ENCODE measurements at places on chromosomes 5 and 9.

GRCh38 chr5:142245786-142246185 is 79.0 kb downstream of the SPRY4 start:
- DNase-seq: no peak
- H3K27ac ChIP-seq: peak overlapping the region; percentile 66
- H3K36me3 ChIP-seq: no peaks in the 10 kb centered on the region
- H3K27me3 ChIP-seq: no peaks in the 10 kb centered on the region

- peak overlapping the region; percentile 54 for H3K4me3 ChIP-seq
- H3K27ac ChIP-seq: no peak overlapping the region
- H3K4me1 ChIP-seq: peaks cover 10% of the 10 kb centered on the region
- H3K36me3 ChIP-seq: no peaks in the 10 kb centered on the region
- peaks cover 39% of the 10 kb centered on the region for H3K27me3 ChIP-seq
These were observed 621 bp downstream of the NR6A1 start for GRCh38 chr9:124770359-124771020.

- no peak overlapping the region for H3K27ac ChIP-seq
- H3K4me3 ChIP-seq: no peak overlapping the region
- DNase-seq: no peak
- no peaks in the 10 kb centered on the region for H3K36me3 ChIP-seq
- no peaks in the 10 kb centered on the region for H3K27me3 ChIP-seq
- H3K4me1 ChIP-seq: no peaks in the 10 kb centered on the region
These were observed 113.4 kb downstream of the NR3C1 start for GRCh38 chr5:143290125-143290524.

GRCh38 chr9:110260911-110261310 is 4.6 kb upstream of the TXN start:
- no peaks in the 10 kb centered on the region for H3K27me3 ChIP-seq
- no peak overlapping the region for H3K4me3 ChIP-seq
- no peak overlapping the region for H3K27ac ChIP-seq

GRCh38 chr5:132816554-132816953 is 3.5 kb downstream of the SOWAHA start:
- no peak for DNase-seq
- no peaks in the 10 kb centered on the region for H3K36me3 ChIP-seq
- peaks cover 13% of the 10 kb centered on the region for H3K27me3 ChIP-seq
- no peak overlapping the region for H3K4me3 ChIP-seq
- H3K4me1 ChIP-seq: peaks cover 2% of the 10 kb centered on the region

DNA sequence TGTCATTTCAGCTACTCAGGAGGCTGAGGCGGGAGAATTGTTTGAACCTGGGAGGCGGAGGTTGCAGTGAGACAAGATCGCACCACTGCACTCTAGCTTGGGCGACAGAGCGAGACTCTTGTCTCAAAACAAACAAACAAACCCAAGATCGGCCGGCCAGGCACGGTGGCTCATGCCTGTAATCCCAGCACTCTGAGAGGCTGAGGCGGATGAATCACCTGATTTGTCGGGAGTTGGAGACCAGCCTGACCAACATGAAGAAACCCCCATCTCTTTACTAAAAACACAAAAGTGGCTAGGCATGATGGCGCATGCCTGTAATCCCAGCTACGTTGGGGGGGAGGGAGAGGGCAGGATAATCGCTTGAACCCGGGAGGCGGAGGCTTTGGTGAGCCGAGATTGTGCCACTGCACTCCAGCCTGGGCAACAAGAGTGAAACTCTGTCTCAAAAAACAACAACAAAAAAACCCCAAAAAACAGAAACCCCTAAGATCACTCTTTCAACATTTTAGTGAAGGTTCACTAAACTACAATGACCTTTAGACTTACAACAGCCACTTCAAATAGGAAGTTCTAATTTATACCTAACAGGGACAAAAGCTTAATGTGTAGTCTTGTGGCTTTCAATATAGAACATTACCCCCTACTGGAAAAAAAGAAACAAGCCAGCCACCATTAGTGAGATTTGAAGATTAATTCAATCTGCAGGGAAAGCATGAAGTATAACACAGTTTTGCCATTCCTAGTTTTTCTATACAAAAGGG is 7.0 kb downstream of the HSPA9 start:
- H3K27me3 ChIP-seq: no peaks in the 10 kb centered on the region
- DNase-seq: no peak
- H3K27ac ChIP-seq: no peak overlapping the region
- H3K4me3 ChIP-seq: no peak overlapping the region

- H3K27ac ChIP-seq: no peak overlapping the region
- H3K27me3 ChIP-seq: no peaks in the 10 kb centered on the region
- H3K4me1 ChIP-seq: no peaks in the 10 kb centered on the region
- H3K36me3 ChIP-seq: no peaks in the 10 kb centered on the region
- DNase-seq: peak; percentile 79
These were observed 141.1 kb upstream of the TARS1 start for GRCh38 chr5:33299621-33300208.

DNA sequence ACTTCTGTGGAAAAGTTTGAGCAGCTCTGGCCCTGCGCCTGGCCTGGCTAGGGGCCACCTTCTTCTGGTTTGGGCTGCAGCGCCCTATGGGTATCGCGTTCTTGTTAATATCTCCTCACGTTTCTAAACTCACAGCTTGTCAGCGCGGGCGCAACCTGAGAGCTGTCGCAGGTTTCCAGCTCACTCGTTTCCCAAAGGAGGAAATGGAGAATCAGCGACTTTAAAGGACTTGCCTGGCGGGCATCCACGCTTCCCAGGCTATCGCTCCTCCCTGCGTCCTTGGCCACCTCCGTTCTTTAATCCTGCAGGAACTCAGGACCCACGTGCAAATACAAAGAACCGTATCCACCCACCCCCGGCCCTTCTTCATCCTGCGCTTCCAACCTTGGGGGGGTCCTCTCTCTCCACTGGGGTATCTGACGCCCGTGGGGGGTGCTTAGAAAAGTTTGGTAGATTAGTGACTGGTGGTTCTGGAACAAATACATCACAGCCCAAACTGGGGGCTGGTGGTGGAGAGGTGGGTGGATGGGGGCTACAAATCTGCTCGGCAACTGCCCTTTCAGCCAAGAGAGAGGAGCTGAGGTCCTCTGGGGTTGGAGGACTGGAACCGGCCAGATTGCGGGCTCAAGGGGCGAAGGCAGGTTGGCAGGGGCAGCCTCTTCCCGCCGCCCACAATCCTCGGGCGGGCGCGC is 578 bp upstream of the PSAT1 start:
- H3K4me3 ChIP-seq: peak overlapping the region; percentile 64
- DNase-seq: peak; percentile 47
- peaks cover 3% of the 10 kb centered on the region for H3K4me1 ChIP-seq
- H3K27me3 ChIP-seq: no peaks in the 10 kb centered on the region
- H3K27ac ChIP-seq: peak overlapping the region; percentile 31

- H3K27ac ChIP-seq: no peak overlapping the region
- no peaks in the 10 kb centered on the region for H3K36me3 ChIP-seq
- H3K4me1 ChIP-seq: no peaks in the 10 kb centered on the region
- no peak overlapping the region for H3K4me3 ChIP-seq
These were observed 120.3 kb upstream of the BASP1 start for GRCh38 chr5:17096952-17097695.

GRCh38 chr5:156947925-156948324 is 15.1 kb downstream of the TIMD4 start:
- H3K4me1 ChIP-seq: no peaks in the 10 kb centered on the region
- H3K36me3 ChIP-seq: no peaks in the 10 kb centered on the region
- no peak overlapping the region for H3K4me3 ChIP-seq
- no peaks in the 10 kb centered on the region for H3K27me3 ChIP-seq

GRCh38 chr9:98037357-98037756 is 19.2 kb upstream of the NANS start:
- no peak overlapping the region for H3K4me3 ChIP-seq
- peaks cover 13% of the 10 kb centered on the region for H3K4me1 ChIP-seq
- peak; percentile 25 for DNase-seq
- no peaks in the 10 kb centered on the region for H3K36me3 ChIP-seq
- H3K27ac ChIP-seq: no peak overlapping the region
- no peaks in the 10 kb centered on the region for H3K27me3 ChIP-seq

DNA sequence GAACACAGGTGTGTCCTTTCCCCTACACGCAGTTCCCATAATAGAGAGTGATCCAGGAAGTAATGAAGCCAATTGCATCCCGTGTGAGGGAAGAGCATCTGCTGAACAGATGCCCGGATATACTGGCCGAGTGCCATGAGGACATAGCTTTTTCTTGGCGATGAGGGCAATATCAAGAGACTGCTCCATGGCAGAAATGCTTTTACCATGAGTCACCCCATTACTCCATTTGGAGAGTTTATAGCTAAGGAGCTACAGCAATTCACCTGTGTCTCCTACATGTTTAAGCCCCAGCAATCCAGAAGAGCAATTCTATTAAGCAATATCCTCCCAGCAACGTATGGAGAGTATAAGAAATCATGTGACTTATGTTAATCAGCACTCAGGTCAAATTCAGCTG is 222.0 kb upstream of the KLF4 start:
- DNase-seq: peak; percentile 80
- no peak overlapping the region for H3K4me3 ChIP-seq
- no peaks in the 10 kb centered on the region for H3K36me3 ChIP-seq
- peaks cover 14% of the 10 kb centered on the region for H3K27me3 ChIP-seq
- no peak overlapping the region for H3K27ac ChIP-seq
